Stimulated activated naive CD8-positive, alpha-beta T cell treated with anti-CD3 and anti-CD28 coated beads, Interleukin-15, amount 100 ng/mL, for 72 hours (primary cell): ENCODE measurements at places on chromosomes 6 and 20.

- DNase-seq, result no peak
These were observed 4.6 kb upstream of the HIVEP1 start for GRCh38 chr6:12007473-12007872.

GRCh38 chr6:18962361-18962905 lies 575.3 kb downstream of the RNF144B start:
- no peak for DNase-seq

DNA sequence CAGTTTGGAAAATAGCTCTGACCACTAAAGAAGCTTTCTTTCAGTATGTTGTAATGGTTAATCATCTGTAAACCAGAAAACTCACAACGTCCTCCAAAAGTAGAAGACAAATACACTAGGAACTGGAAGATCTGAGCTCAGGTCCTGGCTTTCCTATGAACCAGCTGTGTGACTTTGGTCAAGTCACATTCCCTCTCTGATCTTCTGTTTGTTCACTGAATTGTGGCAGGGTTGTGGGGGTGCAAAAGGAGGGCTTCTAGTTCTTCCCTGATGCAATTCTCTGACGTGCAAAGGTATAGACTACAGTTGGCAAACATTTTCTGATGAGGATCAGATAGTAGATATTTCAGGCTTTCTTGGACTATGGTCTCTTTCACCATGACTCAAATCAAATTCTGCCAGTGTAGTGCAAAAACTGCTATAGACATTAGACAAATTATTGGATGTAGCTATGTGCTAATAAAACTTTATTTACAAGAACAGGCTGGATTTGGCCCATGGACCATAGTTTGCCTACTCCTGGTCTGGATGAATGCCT lies 44.9 kb downstream of the ATXN1 start:
- DNase-seq, result no peak

GRCh38 chr20:37333848-37334318 lies 12.1 kb upstream of the SRC start:
- DNase-seq, result no peak

DNA sequence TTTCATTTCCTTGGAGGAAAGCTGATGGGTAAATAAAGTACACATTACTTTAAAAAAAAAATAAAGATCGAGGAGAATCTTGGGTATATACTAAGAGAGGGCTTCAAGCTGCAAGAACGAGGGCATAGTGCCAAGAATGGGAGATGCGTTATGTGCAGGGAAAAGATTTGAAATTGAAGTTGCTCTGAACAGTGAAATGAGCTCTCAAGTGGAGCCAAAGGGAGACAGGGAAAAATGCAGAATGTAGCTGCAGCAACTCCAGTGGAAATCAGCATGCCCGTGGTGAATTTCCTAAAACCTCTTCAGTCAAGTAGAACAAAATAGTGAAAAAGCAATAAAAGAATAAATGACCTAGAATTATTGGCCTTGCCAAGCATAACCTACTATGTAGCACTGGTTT lies 11.4 kb upstream of the COL9A1 start:
- DNase-seq, result no peak

DNA sequence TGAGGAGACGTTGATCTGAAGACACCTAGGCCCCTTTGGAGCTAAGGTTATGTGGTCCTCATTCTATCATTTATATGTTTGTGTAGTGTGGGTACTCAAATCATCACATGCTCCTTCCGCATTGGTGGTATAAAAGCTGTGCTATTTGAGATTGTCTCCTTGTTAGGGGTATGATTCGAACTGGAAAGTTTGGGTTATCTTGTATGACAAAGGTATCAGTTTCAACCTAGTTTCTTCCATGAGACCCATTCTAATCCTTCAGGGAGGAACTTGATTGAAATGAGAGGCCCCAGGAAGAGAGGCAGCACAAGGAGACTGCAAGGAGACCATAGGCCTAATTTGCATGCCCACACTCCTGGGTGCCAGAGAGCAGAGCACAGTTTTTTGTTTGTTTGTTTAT lies 104.2 kb upstream of the TIAM2 start:
- no peak for DNase-seq

- no peak for DNase-seq
These were observed 60.8 kb downstream of the SLC35D3 start for GRCh38 chr6:136982928-136983327.
